ENCODE measurements at places on chromosomes 3 and 15.
A peak's percentile ranks its signal among the peaks of the same experiment; 100 is the strongest.

- H3K27ac ChIP-seq, result no peak overlapping the region
- no peaks in the 10 kb centered on the region for H3K4me1 ChIP-seq
- peaks cover 14% of the 10 kb centered on the region for H3K27me3 ChIP-seq
- H3K4me3 ChIP-seq, result no peak overlapping the region
- no peak for DNase-seq
These were observed 54.7 kb upstream of the TAMM41 start for GRCh38 chr3:11901286-11901875.

DNA sequence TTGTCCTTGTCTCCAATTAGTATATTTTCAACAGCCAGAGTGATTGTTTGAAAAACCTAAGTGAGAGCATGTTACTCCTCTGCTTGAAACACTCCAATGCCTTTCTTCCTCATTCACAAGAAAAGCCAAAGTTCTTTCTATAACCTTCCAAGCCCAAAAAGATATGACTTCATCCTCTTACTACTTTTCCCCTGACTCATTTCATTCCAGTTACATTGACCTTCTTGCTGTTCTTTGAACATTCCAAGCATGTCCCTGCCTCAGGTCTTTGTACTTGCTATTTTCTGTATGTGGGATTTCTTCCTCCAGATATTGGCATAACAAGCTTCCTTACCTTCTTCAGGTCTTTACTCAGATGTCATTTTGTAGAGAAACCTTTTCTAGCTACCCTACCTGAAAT lies 28.3 kb downstream of the EHHADH start:
- H3K36me3 ChIP-seq, result peaks cover 2% of the 10 kb centered on the region

- H3K27ac ChIP-seq, result no peak overlapping the region
- H3K4me1 ChIP-seq, result peaks cover 5% of the 10 kb centered on the region
These were observed 166.6 kb downstream of the NR1D2 start for GRCh38 chr3:24111711-24112110.

DNA sequence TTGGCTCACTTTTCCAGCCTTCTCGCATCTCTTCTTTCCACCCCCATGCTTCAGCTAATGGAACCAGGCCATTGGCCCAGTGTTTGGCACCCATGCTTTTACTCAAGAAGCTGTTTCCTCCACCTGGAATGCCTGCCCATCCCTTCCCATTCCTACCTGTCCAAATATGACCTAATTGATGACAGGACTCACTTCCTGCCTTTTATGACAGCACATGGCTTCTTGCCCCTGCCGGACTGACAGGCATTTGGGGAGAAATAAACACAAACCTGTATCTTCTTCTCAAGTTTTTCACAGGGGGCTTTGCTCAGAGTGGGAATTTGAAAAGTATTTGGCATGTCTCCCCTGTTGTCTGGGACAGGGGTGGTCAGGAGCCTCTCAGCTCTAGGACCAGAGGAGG lies 120.1 kb downstream of the ABHD5 start:
- H3K27ac ChIP-seq, result no peak overlapping the region
- H3K36me3 ChIP-seq, result no peaks in the 10 kb centered on the region
- H3K4me1 ChIP-seq, result no peaks in the 10 kb centered on the region
- no peak overlapping the region for H3K4me3 ChIP-seq

- no peaks in the 10 kb centered on the region for H3K36me3 ChIP-seq
- H3K4me1 ChIP-seq, result peaks cover 21% of the 10 kb centered on the region
- H3K27ac ChIP-seq, result no peak overlapping the region
- no peak overlapping the region for H3K4me3 ChIP-seq
- no peaks in the 10 kb centered on the region for H3K27me3 ChIP-seq
These were observed 30.8 kb downstream of the IRAK2 start for GRCh38 chr3:10195366-10196089.

GRCh38 chr15:95134431-95135110 lies 903.2 kb downstream of the MCTP2 start:
- H3K36me3 ChIP-seq, result no peaks in the 10 kb centered on the region
- no peak for DNase-seq
- H3K27ac ChIP-seq, result no peak overlapping the region
- peaks cover 5% of the 10 kb centered on the region for H3K27me3 ChIP-seq
- peaks cover 14% of the 10 kb centered on the region for H3K4me1 ChIP-seq
- H3K4me3 ChIP-seq, result no peak overlapping the region

DNA sequence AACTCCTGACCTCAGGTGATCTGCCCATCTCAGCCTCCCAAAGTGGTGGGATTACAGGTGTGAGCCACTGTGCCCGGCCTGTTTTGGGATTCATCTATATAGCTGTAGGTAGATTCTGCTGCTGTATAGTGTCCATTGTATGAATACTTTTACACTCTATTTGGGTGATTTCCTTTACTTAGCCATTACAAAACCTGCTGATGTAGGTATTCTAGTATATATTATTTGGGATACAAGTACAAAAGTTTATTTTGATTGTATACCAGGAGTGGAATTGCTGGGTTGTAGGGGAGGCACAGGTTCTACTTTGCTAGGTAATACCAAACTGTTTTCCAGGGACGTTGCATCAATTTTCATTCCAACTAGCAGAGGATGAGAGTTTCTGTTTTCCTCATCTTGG lies 9.5 kb upstream of the OXSR1 start:
- no peaks in the 10 kb centered on the region for H3K4me1 ChIP-seq
- H3K27ac ChIP-seq, result no peak overlapping the region
- H3K36me3 ChIP-seq, result no peaks in the 10 kb centered on the region
- no peak overlapping the region for H3K4me3 ChIP-seq
- H3K27me3 ChIP-seq, result no peaks in the 10 kb centered on the region

GRCh38 chr3:129890891-129891290 lies 2.6 kb downstream of the TMCC1 start:
- H3K27ac ChIP-seq, result no peak overlapping the region
- H3K4me3 ChIP-seq, result peak overlapping the region; percentile 46
- H3K27me3 ChIP-seq, result no peaks in the 10 kb centered on the region
- H3K4me1 ChIP-seq, result peaks cover 29% of the 10 kb centered on the region

- no peaks in the 10 kb centered on the region for H3K4me1 ChIP-seq
- H3K4me3 ChIP-seq, result no peak overlapping the region
- no peak overlapping the region for H3K27ac ChIP-seq
- no peaks in the 10 kb centered on the region for H3K27me3 ChIP-seq
- DNase-seq, result no peak
These were observed 280.6 kb upstream of the ZNF717 start for GRCh38 chr3:76065964-76066363.

DNA sequence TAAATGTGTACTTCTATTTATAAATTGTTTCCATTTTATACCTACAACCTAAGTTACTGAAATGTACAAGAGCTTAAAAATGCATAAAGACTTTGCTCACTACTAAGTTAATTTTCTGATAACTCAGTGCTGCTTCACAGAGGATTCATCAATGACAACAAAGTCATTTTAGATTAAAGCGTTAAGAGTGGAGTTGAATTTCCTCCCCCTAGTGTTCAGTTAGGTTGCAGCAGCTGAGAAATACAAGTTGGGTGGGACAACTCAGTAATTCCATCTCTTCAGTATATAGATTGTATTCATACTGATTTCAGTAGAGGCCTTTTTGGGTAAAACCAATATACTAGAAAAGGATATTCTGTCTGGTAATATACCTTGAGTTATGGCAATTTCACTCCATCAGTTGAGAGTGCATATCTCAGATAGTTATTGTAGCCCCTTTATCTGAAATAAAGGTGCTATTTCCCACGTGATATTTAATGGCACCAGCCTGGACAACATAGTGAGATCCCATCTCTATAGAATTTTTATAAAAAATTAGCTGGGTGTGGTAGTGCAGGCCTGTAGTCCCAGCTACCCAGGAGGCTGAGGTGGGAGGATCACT lies 6.9 kb upstream of the RPL35A start:
- no peaks in the 10 kb centered on the region for H3K27me3 ChIP-seq
- H3K36me3 ChIP-seq, result no peaks in the 10 kb centered on the region

DNA sequence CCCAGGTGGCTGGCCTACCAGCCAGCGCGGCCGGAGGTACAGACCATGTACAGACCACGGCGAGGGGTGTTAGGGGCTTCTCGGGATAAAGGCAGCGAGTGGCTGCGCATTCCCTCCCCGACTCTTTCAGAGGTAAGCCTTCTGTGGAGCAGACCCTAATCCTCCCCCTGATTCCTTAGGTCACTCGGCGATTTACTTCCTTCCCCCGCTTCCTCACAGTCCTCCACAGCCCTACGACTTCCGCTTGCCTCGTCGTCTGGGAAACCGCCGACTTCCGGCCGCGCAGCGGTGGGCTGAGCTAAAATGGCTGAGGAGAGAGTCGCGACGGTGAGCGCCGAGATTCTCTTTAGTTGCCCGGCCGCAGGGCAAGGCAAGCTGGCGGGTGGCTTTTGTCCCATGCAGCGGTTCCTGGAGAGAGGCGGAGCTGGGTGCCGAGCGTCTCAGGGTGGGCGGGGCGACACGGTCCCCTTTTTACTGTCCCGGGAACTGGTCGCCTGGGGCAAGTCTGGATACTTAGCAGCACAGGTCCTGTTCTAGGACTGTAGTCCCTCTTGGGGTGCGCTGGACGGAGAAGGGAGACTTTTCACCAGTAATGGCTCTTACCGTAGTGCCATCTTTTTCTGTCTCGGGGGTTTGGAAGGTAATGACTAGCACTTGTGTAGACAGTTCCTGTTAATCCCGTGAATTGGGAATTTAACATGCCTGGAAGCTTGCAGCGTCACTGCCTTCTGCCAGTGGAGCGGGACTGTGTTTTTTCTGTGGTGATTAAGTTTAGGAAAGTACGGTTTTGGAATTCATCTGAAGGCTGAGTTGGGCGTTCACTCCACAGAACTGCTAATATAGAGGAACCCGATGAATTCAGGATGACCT lies at the start of the genes BBS4 and HIGD2B:
Gene BBS4 (plus strand): TSS at position 283 of the 870 bp plus-strand sequence. CDS start 21 bp downstream, at position 304.
Gene HIGD2B (minus strand): TSS at position 258 of the 870 bp plus-strand sequence. CDS start 9,808 bp downstream, outside the sequence.
- H3K4me3 ChIP-seq, result peak within 1 kb of the TSS; percentile 95
- H3K4me1 ChIP-seq, result peaks cover 8% of the 10 kb centered on the region
- H3K27ac ChIP-seq, result peak within 1 kb of the TSS; percentile 97
- H3K27me3 ChIP-seq, result no peaks in the 10 kb centered on the region

- DNase-seq, result no peak
- peaks cover 4% of the 10 kb centered on the region for H3K36me3 ChIP-seq
- no peaks in the 10 kb centered on the region for H3K27me3 ChIP-seq
- H3K27ac ChIP-seq, result no peak overlapping the region
- no peak overlapping the region for H3K4me3 ChIP-seq
These were observed 199.7 kb downstream of the CHL1 start for GRCh38 chr3:396293-396692.

DNA sequence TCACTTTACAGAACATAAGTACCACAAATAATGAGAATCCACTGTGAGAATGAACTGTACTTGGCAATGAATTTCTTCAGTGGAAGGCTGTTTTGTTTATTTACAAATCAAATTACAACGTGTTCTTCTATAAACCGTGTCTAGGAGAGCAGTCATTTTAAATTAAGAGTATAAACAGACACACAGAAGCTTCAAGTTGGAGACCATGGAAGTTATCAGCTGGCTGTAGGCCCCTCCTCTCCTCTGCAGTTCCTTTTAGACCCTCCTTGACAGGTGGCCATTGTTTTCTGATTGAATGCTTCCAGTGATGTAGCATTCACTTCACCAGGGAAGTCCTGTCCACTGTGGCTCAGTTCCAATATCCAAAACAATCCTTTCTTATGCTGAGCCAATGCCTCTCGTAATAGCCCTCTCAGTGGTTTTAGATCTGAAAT lies 7.3 kb upstream of the MAPK6 start:
- H3K4me1 ChIP-seq, result peaks cover 27% of the 10 kb centered on the region
- DNase-seq, result no peak
- no peaks in the 10 kb centered on the region for H3K36me3 ChIP-seq
- peak overlapping the region; percentile 49 for H3K27ac ChIP-seq
- H3K27me3 ChIP-seq, result no peaks in the 10 kb centered on the region

GRCh38 chr15:89912145-89912673 lies 543 bp downstream of the ARPIN start:
- H3K27me3 ChIP-seq, result peaks cover 3% of the 10 kb centered on the region
- H3K4me3 ChIP-seq, result peak overlapping the region; percentile 80
- peaks cover 7% of the 10 kb centered on the region for H3K36me3 ChIP-seq
- peaks cover 16% of the 10 kb centered on the region for H3K4me1 ChIP-seq
